OCI-LY7 (cell line): ENCODE measurements at places on chromosomes 2 and 18.

DNA sequence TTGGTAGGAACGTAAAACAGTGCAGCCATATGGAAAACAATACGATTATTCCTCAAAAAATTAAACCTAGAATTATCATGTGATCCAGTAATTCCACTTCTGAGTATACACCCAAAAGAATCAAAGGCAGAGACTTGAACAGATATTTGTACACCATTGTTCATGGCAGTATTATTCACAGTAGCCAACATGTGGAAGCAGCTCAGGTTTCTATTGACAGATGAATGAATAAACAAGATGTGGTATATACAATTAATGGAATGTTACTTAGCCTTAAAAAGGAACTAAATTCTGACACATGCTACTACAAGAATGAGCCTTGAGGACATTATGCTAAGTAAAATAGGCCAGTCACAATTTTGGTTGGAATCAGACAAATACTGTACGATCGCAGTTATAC is 14.2 kb upstream of the RTTN start:
- DNase-seq = no peak

GRCh38 chr2:129885735-129886134 is 93.7 kb upstream of the RAB6C start:
- peak; percentile 19 for DNase-seq

GRCh38 chr2:134398300-134398699 is 144.4 kb downstream of the MGAT5 start:
- no peak for DNase-seq

GRCh38 chr2:110182449-110182848 is 22.4 kb downstream of the NPHP1 start:
- no peak for DNase-seq

DNA sequence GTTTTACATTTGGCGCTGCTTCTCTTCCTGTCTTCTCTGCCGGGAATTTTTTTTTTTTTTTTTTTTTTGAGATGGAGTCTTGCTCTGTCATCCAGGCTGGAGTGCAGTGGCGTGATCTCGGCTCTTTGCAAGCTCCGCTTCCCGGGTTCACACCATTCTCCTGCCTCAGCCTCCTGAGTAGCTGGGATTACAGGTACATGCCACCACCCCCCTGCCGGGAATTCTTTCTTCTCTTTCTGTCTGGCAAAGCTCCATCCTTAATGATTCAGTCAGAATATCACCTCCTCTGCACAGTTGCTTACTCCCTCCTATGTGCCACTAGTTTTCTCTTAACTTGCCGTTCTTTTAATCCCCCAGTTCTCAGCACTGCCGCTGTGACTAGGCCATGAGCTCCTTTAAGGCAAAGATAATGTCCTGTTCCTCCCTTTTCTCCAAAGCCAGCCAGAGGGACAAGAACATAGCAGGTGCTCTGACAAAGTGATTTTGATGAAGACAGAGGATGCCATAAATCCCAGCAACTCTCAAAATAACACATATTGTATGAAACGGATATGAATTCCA is 112.1 kb upstream of the LRATD1 start:
- DNase-seq = no peak

DNA sequence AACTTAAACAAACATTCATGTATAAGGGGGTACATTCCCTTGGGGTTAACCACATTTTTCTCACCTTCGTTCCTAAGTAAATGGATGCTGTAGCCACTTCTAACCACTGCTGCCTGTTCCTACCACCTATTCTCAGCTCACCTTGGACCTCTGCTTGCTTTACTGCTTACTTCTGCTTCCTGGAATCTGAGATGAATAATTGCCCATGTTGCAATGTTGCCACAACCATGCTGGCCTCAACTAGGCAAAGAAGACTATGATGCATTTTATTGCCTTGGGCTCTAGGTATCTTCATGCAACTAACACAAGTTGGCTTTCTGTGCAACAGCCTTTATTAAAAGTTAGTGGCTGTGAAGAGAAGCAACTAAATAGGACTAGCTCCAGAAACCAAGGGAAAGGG is 106.3 kb upstream of the TCF4 start:
- no peak for DNase-seq
